ENCODE measurements at places on chromosomes 7 and 10.
A peak's percentile ranks its signal among the peaks of the same experiment; 100 is the strongest.

DNA sequence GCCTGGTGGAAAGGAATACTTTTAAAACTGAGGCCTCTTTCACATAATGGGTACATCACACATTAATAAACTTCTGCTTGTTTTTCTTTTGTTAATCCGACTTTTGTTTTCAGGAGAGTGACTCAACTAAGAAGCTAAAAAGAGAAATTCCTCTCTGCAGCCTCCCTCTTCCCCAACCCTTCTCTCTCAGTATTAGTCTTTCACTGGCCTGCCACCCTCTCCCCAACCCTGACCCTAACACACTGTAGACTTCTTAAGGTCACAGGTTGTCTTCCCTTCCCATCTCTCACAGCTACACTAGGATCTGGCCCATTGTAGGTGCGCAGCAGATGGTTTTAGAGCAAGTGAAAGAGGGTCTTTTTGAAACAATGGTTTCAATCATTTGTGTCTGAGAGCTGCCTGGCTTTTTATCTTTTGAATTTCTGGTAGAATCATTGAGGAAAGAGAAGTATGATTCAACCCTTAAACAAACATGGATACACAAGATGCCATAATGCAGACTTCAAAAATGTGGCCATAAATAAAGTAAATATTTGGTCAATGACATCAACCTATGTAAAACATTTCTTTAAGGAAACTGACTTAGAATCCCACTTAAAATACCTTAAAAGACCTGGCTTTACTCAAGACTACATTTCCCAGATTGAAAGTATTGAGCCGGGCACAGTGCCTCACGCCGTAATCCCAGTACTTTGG is 17.9 kb upstream of the FFAR4 start:
- no peak for DNase-seq

DNA sequence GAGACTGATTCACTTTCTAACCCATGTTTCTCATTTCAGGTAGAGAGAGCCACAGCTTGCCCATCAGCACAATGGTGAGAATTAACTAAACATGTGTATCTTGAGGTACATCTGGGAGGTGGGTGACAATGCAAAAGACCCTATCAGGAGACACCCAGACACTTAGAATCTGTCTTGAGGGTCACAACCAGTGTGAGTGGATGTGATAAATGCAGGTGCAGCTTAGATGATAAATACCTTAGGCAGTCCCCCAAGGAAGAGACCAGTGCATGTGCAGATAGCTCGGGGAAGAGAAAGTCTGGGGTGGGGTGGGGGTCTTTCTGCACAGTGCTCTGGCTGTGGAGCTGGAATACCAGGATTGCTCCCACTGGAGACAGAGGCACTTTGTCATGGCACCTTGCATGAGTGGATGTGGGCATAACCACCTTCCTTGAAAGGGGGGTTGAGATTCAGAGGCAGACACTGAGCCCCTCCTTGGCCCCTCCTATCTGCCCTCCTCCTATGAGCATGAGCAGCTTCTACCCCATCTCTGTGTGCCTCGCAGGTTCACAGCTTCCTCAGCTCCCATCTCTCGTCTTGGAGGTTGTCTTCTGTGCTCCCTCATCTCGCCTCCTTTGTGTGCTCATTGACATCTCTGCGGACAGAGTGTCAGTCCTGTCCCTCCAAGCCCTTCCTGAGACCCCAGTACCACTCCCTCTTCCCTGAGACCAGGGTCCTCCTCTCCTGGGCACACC is 349.8 kb downstream of the TCERG1L start:
- no peak for DNase-seq

- peak; percentile 47 for DNase-seq
Observed at GRCh38 chr7:21261627-21262594, 166.0 kb upstream of the SP4 start.

DNA sequence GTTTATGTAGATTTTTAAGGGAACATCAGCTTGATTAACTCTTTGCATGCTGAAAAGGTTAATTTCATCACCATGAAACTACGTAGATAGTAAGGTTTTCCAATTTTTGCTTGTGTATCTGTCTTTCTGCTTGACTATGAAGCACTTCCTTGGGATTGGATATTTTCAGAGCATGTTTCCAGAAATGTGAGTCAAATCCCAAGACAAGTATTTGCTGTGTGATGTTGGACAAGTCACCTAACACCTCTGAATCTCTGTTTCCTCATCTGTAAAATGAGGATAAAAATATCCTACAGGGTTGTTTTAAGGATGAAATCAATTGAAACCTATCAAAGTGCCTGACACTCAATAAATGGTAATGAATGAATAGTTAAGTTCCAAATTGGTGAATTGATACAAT is 42.4 kb downstream of the ANK3 start:
- no peak for DNase-seq

DNA sequence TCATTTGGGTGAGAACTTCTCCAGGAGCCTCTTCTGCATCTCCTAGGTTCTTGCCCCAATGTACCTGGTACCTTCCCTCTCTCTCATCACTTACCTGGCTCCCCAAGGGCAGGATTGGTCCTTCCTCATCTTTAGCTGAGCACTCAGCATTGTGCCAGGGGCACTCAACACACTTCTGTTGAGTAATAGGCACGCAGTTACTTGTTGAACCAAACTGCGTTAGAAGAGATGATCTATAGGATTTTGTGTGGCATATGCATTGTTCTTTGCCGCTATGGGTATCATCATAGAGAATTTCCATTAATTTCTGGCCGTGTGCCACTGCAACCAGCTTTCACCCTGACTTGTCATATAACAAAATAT is 16.4 kb downstream of the TBXAS1 start:
- no peak for DNase-seq

DNA sequence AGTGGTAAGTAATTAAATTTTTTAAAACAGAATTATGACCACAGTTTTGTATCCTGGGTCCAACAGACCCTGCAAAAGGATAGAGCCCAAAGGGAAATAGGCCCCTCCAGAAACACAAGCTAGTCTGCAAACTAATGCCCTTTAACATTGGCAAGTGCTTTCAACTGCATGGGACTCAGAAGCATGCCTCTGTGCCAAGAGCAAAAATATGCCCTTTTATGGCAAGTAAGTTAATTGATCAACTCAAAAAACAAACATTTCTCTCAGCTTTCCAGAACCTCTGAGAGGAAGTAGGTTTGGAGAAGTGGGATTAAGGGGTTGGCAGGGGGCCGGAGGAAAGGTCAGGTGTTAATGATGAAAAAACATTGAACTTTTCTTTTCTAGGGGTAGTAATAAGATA is 186.6 kb upstream of the PRSS1 start:
- no peak for DNase-seq

DNA sequence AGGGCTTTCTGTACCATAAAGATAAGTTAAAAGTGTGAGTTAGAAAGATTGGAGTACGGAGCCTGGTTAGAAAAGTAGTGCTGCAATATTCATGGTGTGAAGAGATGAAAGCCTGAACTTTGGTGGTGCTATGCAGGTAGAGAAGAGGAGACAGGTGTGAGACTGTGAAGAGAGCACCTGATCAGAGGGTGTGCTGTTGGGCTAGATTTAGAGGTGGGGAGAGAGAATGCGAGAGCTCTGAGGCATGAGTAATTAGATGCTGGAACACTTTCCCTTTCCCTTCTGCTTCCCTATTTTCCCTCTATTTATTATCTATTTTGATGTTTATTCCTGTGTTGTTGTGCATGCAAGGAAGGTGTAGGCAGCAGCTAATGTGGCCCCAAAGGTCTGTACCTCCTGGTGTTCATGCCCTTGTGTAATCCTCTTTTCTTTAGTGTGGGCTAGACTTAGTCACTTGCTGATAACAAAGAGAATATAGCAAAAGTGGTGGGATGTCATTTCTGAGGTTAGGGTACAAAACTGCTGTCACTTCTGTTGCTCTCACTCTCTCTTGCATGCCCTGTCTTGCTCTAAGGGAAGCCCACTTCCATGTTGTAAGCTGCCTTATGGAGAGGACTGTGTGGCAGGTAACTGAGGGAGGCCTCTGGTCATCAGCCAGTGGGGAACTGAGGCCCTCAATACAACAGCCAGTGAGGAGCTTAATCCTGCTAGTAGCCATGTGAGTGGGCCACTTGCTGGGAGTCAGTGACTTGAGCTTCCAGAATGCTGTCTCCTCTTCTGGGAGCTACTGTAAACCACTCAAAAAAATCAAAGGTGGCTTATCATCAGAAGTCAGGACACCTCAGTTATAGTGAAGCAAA is 2.6 kb upstream of the ATXN7L1 start:
- no peak for DNase-seq

DNA sequence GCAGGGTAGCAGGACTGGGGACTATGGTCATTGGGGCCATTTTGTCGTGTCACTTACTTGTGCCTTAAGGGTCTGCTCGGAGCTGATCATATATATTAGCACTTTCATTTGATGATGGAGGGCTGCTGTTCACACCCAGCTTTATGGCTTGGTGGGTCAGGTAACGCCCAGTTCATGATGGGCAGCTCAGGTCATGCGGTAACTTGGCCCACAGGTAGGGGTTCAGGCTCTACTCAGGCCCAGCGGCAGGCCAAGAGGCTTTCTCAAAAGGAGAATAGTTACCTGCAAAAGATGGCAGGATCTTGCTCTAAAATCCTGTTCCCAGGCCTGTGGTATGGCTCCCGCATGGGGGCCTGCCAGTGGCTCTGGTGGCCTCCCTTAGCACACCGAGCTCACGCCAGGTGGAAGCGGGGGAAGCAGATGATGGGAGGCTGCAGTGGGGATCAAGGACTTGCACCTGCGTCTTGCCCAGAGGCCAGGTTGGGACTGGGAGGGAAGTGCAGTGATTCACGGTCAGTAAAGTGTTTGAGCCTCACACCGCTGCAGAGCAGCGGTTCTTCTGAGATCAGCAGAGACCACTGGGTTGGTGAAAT is 109.5 kb downstream of the ADCY1 start:
- no peak for DNase-seq

GRCh38 chr10:54607983-54608382 is 193.0 kb downstream of the PCDH15 start:
- DNase-seq = no peak

- DNase-seq = no peak
Observed at GRCh38 chr10:74439213-74439612, 288.2 kb downstream of the ADK start.

GRCh38 chr10:108411894-108412293 is 1247.4 kb upstream of the SORCS1 start:
- DNase-seq = no peak

GRCh38 chr7:124686543-124687171 is 78.9 kb downstream of the GPR37 start:
- no peak for DNase-seq

- no peak for DNase-seq
Observed at GRCh38 chr7:36787933-36788378, 63.7 kb upstream of the AOAH start.

- DNase-seq = no peak
Observed at GRCh38 chr10:81674941-81675340, 200.1 kb upstream of the NRG3 start.

- DNase-seq = no peak
Observed at GRCh38 chr10:121595351-121595805, 2.9 kb downstream of the FGFR2 start.

DNA sequence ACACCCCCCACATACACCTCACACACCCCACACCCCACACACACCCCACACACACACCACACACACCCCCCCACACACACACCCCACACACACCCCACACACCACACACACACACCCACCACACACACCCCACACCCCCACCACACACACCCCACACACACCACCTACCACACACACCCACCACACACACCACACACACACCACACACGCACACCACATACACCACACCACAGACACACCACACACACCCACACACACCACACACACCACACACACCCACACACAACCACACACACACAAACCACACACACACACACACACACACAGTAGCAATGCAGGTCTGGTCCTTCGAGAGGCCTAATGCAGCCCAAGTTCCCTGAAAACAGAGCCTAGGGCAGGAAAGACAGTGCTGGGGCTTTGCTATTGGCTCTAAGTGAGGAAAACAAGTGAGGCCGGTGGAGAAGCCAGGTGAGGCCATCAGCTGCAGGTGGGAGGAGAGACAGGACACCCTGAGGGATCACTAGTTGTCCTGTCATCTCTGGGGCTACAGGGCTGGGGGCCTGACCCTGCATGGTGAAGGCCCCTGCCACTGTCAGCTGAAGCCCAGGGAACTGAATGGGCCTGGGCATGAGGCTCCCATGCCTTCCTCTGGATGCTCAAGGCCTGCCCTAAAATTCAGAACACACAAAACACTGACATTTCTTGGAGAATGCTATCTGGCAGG is 92.6 kb downstream of the CYTH3 start:
- no peak for DNase-seq

DNA sequence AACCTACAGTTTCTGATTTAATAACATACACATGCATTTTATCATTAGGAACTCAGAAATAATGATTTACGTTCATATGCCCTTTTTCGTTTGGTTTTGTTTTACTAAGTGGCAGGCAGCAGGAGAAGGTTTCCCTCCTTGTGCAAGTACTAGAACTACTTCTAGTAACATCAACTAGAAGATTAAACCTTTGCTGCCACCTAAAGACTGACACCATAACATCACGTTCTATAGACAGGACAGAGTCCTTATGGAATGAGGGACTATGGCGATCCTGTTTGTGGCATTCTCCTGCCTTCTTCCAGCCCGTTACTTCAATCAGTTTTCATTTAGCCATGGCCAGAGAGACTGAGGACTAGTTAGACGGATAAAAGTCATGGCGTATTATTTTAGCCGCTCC is 53.2 kb downstream of the GAD2 start:
- DNase-seq = no peak

- no peak for DNase-seq
Observed at GRCh38 chr7:146728141-146728540, 611.5 kb downstream of the CNTNAP2 start.

DNA sequence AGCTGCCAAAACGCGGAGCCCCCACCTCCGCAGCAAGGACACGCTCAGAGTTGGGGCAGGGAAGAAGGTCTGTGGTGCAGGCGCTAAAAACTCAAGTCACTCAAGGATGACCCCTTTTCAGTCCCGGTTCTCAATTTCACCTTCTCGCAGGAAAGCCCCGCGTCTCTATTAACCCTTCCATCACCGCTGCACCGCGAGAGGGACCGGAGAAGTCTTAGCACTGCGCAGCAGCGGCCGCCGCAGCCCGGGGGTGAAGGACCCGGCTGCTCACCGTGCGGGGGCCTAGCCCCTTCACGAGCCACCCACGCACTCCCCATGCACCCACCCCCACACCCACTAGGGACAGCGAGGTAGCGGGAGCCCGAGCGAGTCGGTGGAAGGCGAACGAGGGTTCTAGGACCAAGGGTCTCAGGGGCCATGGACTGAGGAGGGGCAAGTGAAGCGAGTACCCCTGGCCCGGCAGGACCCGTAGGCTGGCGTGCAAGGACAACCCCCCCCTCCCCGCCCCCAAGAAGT is 162.9 kb downstream of the SH3PXD2A start:
- peak; percentile 54 for DNase-seq

DNA sequence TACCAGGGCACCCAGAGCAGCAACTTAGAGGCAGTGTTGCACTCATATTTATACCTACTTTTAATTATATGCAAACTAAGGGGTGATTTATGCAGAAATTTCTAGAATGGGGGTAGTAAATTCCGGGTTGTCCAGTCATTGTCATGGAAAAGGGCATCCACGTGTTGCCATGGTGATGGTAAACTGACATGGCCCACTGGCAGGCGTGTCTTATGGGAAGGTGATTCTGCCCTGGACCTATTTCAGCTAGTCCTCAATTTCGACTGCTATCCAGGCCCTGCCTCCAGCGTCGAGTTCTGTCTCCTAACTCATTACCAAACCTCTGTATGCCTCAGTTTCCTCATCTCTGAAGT is 12.8 kb downstream of the SNX8 start:
- no peak for DNase-seq

Data from activated naive CD4-positive, alpha-beta T cell treated with Interleukin-2 at 50 U/mL for 16 hours (primary cell).